ENCODE measurements at places on chromosomes 1 and 21.

DNA sequence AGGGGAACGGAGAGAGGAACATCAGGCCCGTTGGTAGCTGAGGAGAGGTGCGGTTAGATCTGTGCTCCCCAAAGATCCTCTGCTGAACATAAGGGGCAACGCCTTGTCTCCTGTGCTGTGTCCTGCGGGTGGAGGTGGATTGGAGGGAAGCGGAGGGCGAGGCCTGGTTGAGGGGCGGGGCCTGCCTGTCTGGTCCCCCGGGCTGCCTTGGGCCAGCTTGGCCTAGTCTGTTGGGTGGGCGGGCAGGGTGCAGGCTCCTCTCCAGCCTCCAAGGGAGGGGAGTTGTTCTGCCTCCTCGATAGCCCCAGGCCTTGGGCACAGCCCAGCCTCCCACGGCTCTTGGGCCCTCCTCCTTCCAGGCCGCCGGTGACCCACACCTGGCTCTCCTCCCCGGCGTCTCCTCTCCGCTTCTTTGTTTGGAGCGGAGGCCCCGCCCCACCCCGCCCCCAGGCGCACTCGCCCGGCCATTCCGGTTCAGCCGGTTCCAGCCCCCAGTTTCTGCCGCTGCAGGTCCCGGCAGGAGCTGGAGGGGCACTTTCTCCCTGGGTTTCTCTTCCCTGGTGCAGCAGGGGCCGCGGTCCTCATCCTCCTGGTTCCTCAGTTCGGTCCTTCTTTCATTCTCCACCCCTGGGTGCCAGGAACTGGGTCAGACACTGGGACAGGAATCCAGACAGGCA, 19.4 kb downstream of the PTPRF start:
- no peak for DNase-seq

DNA sequence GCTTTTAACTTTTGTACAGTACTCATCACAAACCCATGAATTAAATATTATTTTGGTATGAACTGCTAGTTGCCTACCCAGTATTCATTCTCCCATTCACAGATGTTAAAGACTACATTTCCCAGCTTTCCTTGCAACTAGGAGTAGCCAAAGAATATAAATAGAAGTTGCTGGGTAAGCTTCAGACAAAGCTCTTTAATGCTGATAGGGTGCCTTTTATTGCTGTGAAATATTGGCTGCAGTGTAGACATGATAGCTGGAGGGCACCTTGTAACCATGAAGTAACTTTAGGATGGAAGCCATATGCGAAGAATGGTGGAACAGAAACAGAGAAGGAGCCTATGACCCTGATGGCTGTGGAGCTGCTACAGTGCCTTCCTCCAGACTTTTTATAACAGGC, 16.7 kb downstream of the JUN start:
- DNase-seq: no peak

- DNase-seq: no peak
These were observed 36.7 kb upstream of the APOBEC4 start for GRCh38 chr1:183689762-183690204.

DNA sequence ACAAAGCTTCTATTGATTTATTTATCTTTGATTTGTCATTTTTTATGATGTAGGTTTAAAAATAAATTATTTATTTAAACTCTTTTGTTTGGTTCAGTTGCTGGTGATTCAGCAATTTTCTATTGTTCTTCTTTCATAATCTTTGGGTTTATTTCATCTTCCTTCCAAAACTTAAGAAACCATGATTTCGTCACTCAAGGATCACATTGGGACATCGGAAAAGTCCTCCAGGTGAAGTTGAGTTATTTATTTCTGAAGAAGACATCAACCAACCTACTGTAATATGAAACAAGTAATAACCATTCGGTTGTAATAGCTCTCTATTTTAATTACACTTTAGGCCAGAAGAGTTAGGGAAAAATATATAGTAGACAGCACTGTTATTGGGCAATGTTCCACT, 23.0 kb upstream of the WLS start:
- DNase-seq: no peak

DNA sequence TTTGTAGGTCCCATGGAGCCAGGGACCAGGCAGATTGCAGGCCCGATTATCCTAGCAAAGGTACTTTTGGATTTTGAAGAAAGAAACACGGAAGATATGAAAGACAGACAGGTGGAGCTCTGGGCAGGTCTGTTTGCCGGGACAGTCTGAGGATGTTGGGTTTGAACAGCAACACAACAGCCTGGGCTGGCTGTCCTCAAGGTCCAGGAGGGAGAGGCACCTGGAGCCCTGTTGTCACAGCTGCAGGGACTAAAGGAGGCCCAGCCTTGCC, 14.6 kb downstream of the H6PD start:
- DNase-seq: no peak

- peak; percentile 79 for DNase-seq
These were observed 3.2 kb upstream of the NBPF3 start for GRCh38 chr1:21436488-21437340.

DNA sequence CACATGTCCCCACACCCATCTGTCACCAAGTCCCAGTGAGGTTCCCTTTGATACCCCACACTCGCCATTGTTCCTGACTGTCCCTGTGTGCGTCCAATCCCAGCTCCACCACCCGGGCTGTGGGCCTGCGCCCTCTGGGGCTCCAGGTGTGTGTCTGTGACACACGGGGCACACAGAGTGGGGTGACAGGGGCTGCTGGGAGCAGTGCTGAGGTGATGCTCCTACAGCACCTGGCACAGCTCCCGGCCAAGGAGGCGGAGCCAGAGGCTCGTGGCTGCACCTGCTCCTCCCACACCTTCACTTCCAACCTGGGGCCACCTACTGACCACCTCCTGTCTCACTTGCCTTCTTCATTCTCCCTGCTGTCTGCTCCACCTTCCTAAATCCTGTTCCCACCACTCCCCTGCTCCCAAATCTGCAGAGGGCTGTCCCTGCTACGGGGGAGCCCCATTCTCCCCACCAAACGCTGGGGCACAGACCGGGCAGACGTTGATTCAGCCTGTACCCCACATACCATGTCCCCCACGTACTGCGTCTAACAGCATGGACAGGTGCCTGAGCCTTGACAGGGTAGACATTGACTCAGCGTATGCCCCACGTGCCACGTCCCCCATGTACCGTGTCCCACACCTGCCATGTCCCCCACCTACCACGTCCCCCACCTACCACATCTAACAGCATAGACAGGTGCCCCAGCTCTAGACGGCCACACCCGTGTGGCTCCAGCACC, 16.4 kb downstream of the WDR4 start:
- DNase-seq: no peak

DNA sequence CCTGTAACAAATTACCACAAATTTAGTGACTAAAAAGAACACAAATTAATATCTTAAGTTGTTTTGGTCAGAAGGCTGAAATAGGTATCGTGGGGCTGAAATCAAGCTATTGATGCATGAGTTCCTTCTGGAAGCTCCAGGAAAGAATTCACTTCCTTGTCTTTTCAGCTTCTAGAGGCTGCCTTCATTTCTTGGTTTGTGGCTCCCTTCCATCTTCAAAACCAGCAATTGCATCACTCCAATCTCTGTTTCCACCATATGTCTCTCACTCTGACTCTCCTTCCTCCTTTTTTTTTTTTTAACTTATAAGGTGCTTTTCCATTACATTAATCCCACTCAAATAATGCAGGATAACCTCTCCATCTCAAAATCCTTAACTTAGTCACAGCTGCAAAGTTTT, 78.4 kb downstream of the OLFM3 start:
- DNase-seq: no peak

GRCh38 chr21:31289702-31290101, 54.4 kb downstream of the TIAM1 start:
- DNase-seq: no peak
